WTC11 (cell line): ENCODE measurements at places on chromosomes 1 and 21. TPM values are rescaled to one million over a fixed set of nuclear protein-coding genes. Genes with fewer than 3 reads are reported as not detected.

Gene TRIM67
- total RNA-seq: not detected in 3 replicates

Gene LRRC7
- total RNA-seq: not detected in 3 replicates

Gene ANGPTL3
- total RNA-seq: not detected in 3 replicates

Gene DIP2A
- total RNA-seq: 36.7 to 39.4 TPM (median 38.8 TPM) in 3 replicates

DNA sequence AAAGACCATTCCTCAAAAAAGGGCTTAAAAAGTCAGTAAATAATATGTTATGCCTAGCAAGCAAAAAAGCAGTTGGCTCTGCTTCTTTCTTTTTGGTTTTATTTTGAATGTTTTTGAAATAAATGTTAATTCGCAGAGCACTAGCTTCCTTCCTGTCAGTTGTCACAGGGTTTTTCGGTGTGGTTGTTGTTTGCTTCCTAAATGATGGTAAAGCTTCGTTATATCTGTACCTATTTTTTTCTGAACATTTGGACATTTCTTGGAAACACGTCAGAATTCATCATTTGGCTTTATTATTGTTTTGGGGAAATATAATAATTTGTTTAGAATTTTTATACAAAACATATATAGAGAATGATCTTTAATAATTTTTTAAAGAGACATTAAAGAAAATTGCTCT lies 351.9 kb upstream of the SGIP1 start:
- H3K27me3 ChIP-seq: no peaks in the 10 kb centered on the region
- H3K27ac ChIP-seq: no peak overlapping the region
- DNase-seq: no peak
- H3K36me3 ChIP-seq: no peaks in the 10 kb centered on the region
- no peak overlapping the region for H3K4me3 ChIP-seq

GRCh38 chr1:42453386-42453785 lies 2.4 kb downstream of the ZMYND12 start:
- H3K4me3 ChIP-seq: no peak overlapping the region
- H3K27me3 ChIP-seq: peaks cover 6% of the 10 kb centered on the region; the same call in 1 of the 2 replicates
- H3K27ac ChIP-seq: no peak overlapping the region
- H3K36me3 ChIP-seq: peaks cover 8% of the 10 kb centered on the region

DNA sequence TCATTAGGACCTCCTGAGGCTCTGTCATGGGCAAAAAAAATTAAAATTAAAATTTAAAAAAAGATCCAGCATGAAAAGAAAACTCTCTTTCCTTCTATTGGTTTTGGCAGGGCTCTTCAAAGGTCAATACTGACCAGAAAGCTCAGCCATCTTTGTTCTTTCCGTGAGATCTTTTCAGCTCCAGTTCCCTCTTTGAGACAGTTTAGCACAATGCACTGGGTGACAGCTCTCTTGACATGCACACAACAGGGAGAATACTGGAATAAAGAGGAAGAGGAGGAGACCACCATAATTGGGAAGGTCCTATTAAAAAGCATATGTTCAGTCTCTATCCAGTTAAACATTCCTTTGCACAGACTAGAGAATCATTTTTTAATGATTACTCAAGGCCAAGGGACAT lies 6.3 kb downstream of the LIX1L start:
- no peaks in the 10 kb centered on the region for H3K36me3 ChIP-seq
- peaks cover 38% of the 10 kb centered on the region for H3K27me3 ChIP-seq
- no peak for DNase-seq
- H3K4me3 ChIP-seq: no peak overlapping the region
- peaks cover 19% of the 10 kb centered on the region for H3K4me1 ChIP-seq

- peak within 1 kb of the TSS; percentile 88 for H3K27ac ChIP-seq
- peaks cover 17% of the 10 kb centered on the region for H3K4me1 ChIP-seq
- peak; percentile 91 for DNase-seq
These were observed at the start of the genes ERMAP and SVBP for GRCh38 chr1:42816585-42817439. ERMAP (plus strand) TSS chr1:42817122; CDS start chr1:42830449, 13,327 bp downstream. SVBP (minus strand) TSS chr1:42817397; CDS start chr1:42816544, 853 bp downstream.

DNA sequence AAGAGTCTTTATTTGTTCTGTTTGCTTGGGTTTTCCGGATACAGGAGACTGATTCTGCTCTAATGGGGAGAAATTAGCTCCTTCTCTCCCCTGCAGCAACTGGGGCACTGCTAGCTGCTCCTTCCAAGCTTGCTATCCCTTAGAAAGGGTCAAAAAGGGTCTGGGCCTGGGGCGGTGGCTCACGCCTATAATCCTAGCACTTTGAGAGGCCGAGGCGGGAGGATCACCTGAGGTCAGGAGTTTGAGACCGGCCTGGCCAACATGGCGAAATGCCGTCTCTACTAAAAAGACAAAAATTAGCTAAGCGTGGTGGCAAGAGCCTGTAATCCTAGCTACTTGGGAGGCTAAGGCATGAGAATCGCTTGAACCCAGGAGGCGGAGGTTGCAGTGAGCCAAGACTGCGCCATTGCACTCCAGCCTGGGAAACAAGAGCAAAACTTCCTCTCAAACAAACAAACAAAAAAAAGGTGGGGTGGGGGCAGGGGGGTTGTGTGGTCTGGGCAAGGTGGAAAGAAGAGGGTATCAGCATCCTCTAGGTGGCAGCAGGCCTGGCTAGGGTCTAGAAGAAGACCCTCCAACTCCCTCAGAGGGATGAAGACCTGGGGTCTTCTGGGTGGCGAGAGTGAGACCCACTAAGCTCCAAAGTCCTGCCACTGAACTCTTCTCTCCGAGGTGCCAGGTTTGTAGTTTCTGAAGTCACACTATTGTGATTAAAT lies 15.4 kb upstream of the TBX15 start:
- H3K27ac ChIP-seq: no peak overlapping the region
- peaks cover 100% of the 10 kb centered on the region for H3K27me3 ChIP-seq
- H3K4me3 ChIP-seq: no peak overlapping the region
- H3K36me3 ChIP-seq: peaks cover 4% of the 10 kb centered on the region
